Esophagus squamous epithelium (tissue), 5 donors: ENCODE measurements at places on chromosomes 12 and 14.

DNA sequence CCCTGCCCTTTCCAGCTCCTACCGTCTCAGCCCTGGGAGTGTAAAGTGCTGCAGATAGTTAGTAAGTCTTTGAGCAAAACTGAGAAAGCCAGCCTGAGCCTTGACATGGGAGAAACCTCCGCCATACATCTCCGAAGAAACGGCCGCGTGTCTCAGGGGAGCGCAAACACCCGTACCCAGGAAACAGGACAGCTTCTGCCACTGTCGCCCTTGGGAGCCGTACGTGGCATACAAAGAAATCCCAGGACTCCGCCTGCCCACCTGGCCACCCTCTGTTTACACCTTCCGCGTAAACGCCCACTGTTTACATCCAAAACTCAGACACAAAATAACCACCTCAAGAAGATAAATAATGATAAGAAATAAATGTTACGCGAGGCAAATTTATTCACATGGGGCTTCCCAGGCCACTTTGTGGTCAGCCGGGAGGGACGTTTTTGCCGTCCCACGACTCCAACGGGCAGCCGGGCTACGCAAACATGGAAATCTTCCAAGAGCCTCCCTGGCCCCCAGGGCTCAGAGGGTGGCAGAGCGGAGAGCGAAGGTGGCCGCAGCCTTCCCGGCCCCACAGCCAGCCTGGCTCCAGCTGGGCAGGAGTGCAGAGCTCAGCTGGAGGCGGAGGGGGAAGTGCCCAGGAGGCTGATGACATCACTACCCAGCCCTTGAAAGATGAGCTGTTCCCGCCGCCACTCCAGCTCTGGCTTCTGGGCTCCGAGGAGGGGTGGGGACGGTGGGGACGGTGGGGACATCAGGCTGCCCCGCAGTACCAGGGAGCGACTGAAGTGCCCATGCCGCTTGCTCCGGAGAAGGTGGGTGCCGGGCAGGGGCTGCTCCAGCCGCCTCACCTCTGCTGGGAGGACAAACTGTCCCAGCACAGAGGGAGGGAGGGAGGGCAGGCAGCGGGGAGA lies at the start of gene BDKRB2:
Gene BDKRB2, plus strand, starts transcription at position 689 of the 908 bp plus-strand sequence. CDS start 32,269 bp downstream, outside the sequence.
- H3K27ac ChIP-seq, result peak within 1 kb of the TSS; percentile 91
- peak within 1 kb of the TSS; percentile 66 for H3K4me3 ChIP-seq
- H3K27me3 ChIP-seq, result peaks cover 17% of the 10 kb centered on the region
- H3K4me1 ChIP-seq, result peaks cover 22% of the 10 kb centered on the region

GRCh38 chr12:46663318-46663717 lies 162.5 kb downstream of the SLC38A4 start:
- H3K4me1 ChIP-seq, result peaks cover 55% of the 10 kb centered on the region
- no peaks in the 10 kb centered on the region for H3K36me3 ChIP-seq
- no peak overlapping the region for H3K27ac ChIP-seq
- no peaks in the 10 kb centered on the region for H3K27me3 ChIP-seq
- no peak for DNase-seq

- no peak for DNase-seq
- no peaks in the 10 kb centered on the region for H3K4me1 ChIP-seq
- no peak overlapping the region for H3K4me3 ChIP-seq
- no peaks in the 10 kb centered on the region for H3K36me3 ChIP-seq
- no peaks in the 10 kb centered on the region for H3K27me3 ChIP-seq
- H3K27ac ChIP-seq, result no peak overlapping the region
These were observed 11.7 kb downstream of the PTHLH start for GRCh38 chr12:27960821-27961220.

DNA sequence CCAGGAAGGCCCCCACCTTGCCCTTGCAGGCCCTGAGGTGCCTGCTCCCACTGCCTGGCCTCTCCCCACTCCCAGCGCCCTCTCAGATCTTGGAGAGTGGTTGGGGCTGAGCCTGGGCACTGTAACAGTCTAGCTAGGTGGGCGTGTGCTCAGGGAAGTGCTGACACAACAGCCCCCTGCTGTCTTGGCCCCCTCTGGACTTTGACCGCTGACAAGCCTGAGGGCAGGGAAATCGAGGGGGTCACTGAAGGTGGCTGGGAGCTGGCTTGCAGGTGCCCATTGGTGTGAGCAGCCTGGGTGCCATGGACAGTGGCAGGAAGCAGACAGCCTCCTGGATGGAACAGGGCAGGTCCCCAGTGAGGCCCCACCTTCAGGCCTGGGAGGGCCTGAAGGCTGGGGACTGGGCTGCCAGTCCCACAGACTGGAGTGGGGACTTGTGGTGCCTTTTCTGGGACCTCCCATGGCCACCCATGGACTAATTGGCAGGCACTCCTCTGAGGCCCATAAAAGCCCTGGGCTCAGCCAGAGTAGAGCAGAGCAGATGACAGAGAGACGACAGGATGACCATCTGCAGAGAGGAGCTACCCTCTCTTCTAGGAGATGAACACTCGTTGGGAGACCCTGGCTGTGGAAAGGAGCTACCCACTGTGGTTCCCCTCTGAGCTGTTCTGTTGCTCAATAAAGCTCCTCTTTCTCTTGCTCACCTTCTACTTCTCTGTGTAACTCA lies 158.6 kb upstream of the SLC38A2 start:
- H3K4me1 ChIP-seq, result peaks cover 5% of the 10 kb centered on the region
- no peak overlapping the region for H3K27ac ChIP-seq
- DNase-seq, result no peak
- no peak overlapping the region for H3K4me3 ChIP-seq

DNA sequence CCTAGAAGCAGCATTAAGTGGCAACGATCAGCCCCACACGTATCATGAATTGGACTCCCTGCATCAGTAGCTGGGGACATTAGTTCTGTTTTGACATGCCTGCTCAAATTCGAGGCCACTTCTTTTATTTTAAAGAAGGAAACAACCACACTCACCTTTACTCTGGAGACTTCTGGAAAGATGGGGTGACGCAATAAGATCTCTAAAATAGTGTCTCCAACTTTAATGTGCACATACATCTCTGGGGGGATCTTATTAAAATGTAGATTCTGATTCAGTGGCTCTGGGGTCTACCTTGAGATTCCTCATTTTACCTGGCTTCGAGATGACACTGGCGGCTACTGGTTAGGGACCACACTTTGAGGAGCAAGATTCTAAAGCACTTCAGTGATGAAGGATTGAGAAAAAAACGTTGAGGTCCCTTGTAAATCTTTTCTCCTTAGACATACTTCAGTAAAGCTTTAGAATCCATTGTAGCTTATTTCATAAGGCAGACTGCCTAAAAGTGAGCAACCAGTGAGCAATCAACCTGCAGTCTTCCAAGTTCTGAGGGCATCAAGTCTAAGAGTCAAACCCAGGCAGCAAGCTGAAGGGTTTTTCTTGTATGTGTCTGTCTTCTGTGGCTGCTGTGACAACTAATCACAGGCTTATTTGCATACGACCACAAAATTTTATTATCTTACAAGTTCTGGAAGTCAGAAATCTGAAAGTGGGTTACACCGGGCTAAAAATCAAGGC lies 718.6 kb upstream of the TBX3 start:
- H3K36me3 ChIP-seq, result no peaks in the 10 kb centered on the region
- no peaks in the 10 kb centered on the region for H3K27me3 ChIP-seq
- peaks cover 3% of the 10 kb centered on the region for H3K4me1 ChIP-seq
- no peak overlapping the region for H3K4me3 ChIP-seq
- H3K27ac ChIP-seq, result no peak overlapping the region
- no peak for DNase-seq

DNA sequence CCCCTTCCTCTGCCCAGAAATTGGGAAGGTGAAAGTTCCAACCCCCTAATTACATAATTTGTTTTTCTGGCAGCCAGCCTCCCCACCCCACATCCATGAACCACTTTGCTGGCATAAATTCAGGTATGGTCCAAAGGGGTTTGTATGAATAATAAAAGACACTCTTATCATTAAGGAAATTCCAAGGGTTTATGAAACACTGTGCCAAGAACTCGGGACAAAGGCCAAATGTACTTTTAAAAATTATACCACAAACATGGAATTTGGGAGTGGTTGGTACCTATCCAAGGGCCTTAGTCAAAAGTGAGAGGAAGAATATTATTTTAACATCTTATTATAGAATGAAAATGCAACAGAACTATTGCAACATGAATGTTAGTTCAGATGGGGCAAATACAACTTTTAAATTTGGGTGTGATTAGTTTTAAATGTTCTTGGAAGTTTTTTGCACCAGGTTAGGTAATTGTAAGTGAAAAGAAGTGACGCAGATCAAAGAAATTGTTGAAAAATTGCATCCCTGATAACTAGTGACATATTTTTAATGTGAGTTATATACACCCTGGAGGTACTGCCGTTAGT lies 217.8 kb downstream of the TMEM117 start:
- no peak for DNase-seq
- H3K36me3 ChIP-seq, result no peaks in the 10 kb centered on the region
- no peaks in the 10 kb centered on the region for H3K4me1 ChIP-seq
- H3K27ac ChIP-seq, result no peak overlapping the region
- no peak overlapping the region for H3K4me3 ChIP-seq

DNA sequence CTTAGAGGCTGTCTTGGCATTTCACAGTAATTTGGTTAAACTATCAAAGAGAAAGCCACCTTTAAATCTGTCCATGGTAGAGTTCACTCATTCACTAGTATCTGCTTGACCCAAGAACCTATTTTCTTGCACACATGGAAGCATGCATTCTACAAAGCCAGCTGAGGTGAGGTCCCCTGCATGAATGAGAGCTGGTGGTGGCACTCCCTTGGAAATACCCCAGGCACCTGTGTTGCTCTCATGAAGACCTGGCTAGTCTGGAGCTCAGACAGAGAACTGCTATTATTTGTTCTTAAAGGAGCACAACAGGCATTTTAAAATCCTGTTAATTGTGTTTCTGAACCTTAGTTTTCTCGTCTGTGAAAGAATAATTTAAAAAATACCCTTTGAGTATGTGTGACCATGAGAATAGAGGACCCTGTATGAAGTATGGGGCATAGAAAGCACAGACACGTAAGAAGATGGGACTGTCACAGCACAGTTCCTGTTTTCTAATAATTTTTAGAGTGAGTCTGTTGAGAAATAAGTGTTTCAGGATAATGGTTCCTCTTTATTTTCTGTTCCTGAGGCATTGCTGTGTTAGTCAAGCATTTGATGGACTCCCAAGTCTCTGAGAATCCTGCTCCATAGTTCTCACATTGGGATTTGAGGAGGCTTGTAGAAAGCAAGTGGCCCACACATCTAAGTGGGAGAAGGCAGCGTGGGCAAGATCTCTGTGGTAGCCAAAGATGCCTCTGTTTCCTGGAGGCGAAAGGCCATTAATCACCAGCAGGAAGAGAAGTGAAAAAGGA lies 10.9 kb downstream of the RGS6 start:
- DNase-seq, result no peak
- no peak overlapping the region for H3K27ac ChIP-seq
- no peaks in the 10 kb centered on the region for H3K27me3 ChIP-seq
- no peaks in the 10 kb centered on the region for H3K36me3 ChIP-seq
- no peak overlapping the region for H3K4me3 ChIP-seq
- no peaks in the 10 kb centered on the region for H3K4me1 ChIP-seq

- DNase-seq, result no peak
- H3K4me1 ChIP-seq, result no peaks in the 10 kb centered on the region
- H3K4me3 ChIP-seq, result no peak overlapping the region
- H3K36me3 ChIP-seq, result no peaks in the 10 kb centered on the region
- peaks cover 7% of the 10 kb centered on the region for H3K27me3 ChIP-seq
These were observed 63.2 kb upstream of the INSM2 start for GRCh38 chr14:35470755-35471154.

DNA sequence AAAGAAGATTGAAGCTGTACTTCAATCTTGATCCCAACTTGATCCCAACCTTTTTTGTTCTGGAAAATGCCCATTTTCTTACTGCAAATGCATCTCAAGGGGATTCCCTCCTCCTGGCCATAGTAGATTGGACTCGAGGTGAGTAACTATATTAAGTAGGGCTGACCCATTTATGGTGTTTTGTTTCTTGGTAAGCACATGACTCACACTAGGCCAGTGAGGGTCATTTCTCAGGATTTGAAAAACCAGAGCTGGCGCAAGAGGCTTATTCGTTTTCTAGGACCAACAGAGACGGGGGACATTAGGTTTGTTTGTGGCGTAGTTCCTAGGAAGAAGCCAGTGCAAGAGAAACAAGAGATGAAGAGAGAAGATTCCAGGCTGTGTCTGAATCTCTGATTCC lies 51.4 kb downstream of the MRPL42 start:
- H3K36me3 ChIP-seq, result no peaks in the 10 kb centered on the region
- no peak overlapping the region for H3K27ac ChIP-seq
- no peaks in the 10 kb centered on the region for H3K27me3 ChIP-seq
- H3K4me1 ChIP-seq, result no peaks in the 10 kb centered on the region

DNA sequence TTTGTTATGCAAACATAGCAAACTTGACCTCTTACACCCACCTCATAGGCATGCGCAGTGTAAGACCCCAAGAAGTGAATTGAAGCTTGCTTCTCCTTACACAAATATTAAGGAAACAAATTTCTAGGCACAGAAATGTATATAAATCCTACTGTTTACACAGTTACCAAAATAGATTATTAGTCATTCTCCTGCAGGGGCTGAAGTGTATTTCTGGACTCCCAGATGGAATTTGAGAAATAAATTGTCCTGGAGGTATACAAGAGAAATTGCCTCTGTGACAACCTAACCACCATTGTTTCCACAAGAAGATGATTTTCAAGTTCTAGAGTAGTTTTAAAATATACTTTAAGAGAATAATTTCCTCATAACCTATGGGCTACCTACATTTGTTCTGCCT lies 656.0 kb upstream of the MDGA2 start:
- no peaks in the 10 kb centered on the region for H3K4me1 ChIP-seq
- H3K27ac ChIP-seq, result no peak overlapping the region
- DNase-seq, result no peak
- no peaks in the 10 kb centered on the region for H3K27me3 ChIP-seq

DNA sequence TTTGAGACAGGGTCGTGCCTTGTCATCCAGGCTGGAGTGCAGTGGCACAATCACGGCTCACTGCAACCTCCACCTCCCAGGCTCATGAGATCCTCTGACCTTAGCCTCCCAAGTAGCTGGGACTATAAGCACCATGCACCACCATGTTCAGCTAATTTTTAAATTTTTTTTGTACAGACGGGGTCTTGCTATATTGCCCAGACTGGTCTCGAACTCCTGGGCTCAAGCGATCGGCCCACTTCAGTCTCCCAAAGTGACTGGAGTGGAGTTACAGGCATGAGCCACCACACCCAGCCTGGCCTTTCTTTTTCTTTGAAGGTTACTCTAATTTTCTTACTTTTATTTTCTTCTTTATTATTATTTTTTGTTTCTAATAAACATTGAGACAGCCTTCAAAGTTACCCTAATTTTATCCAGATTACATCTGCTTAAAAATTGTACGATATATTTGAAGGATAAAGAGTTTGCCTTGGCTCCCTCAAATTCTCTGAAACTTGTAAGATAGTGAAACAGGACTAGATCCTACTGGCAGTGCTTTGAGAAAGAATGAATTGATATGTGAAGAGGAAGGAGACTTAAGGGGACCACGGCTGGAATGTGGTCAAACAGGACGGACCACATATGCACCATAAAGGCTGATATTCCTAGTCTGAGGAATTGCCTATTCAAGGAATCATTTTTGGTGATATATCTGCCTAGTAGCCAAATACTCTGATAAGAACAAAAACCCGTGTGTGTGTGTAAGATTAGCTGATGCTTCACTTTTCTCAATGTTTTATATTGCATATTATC lies 14.1 kb upstream of the SINHCAF start:
- H3K27me3 ChIP-seq, result no peaks in the 10 kb centered on the region
- H3K4me3 ChIP-seq, result no peak overlapping the region

- H3K36me3 ChIP-seq, result no peaks in the 10 kb centered on the region
- no peak overlapping the region for H3K27ac ChIP-seq
- H3K27me3 ChIP-seq, result no peaks in the 10 kb centered on the region
These were observed 36.0 kb upstream of the RMST start for GRCh38 chr12:97426492-97427116.
